ENCODE measurements at places on chromosomes 7 and 10. TPM values are rescaled to one million over a fixed set of nuclear protein-coding genes. Genes with fewer than 3 reads are reported as not detected.

Gene CPN1
- not detected for total RNA-seq

Gene LRRC61
- total RNA-seq, result 9.9 TPM

Gene TCF7L2
- 16.2 TPM for total RNA-seq

Gene FXYD4
- total RNA-seq, result not detected

Gene FFAR4
- total RNA-seq, result not detected

Gene OR2AE1
- 1.2 TPM for total RNA-seq

Gene SFRP5
- not detected for total RNA-seq

Gene SEMA3E
- total RNA-seq, result 6.9 TPM

Gene GJD4
- total RNA-seq, result not detected
